ENCODE measurements at places on chromosomes 1 and 21.

GRCh38 chr1:240312872-240313271 lies 221.2 kb downstream of the FMN2 start:
- no peak for DNase-seq

DNA sequence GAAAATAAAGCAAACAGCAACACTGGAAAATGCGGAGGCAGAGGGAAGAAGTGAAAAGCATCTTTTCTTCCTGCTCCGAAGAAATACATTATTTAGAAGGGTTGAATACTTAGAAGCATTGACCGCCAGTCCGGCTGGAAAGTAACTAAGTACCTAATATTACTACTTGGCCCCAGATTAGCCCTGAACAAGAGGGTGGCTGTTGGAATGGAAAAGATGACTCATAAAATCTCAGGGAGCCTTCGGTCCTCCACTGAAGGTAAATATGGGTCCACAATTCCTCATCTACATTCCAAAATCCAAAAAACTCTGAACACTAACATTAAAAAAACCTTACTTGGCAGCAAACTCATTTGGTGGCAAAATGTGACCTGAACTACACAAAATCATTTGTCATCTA lies 40.1 kb downstream of the BCAR3 start:
- DNase-seq, result no peak

DNA sequence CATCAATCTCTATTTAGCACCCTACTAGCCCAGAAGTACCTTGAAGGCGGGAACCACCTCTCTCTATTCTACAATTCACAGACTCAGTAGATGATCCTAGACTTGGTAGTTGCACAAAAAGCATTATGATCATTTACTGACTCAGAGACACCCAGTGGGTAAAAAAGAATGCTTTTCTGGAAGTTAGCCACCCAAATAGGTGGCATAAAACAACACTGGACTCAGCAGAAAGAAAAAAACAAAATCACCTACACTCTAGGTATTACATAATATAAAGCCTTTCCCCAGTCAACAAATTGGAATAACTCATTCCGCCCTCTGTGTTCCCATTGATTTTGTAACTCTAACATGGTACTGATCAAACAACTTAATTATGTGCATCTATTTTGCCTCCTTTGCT lies 126.3 kb downstream of the PTPN14 start:
- no peak for DNase-seq

DNA sequence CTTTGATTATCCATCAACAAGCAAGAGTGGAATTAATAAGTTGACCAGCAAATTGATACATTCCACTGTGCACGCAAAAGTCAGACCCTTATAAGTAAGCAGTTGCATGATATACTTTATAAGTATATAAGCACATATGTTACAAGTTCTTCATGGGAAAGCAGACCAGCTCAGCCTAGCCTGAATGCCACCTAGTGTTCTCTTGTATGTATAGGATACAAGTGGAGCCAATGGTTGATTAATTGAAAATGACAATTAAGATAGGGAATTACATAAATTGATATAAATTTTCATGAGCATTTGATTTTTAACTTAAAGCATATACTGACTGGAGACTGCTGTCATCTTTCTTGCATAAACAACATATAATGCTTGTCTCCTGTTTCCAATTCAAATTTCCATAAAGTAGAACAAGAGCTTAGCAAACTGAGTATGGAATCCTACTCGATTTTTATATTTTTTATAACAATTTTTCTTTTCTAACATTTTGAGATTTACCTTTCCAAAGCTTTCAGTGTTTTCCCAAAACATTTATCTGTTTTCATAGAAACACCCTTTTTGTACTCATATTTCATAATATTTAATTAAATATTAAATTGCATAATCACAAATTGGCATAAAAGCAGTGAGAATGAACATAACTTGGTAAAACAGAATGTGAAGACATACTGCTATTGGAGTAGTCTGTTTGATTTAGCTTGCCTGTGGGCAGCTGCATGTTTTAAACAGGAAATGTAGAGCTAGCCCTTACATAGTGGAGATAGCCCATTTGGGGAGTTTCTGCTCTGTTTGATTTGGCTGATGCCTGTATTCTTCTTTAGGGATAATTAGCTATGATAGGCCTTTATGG lies 62.8 kb downstream of the MAGI3 start:
- peak; percentile 11 for DNase-seq

DNA sequence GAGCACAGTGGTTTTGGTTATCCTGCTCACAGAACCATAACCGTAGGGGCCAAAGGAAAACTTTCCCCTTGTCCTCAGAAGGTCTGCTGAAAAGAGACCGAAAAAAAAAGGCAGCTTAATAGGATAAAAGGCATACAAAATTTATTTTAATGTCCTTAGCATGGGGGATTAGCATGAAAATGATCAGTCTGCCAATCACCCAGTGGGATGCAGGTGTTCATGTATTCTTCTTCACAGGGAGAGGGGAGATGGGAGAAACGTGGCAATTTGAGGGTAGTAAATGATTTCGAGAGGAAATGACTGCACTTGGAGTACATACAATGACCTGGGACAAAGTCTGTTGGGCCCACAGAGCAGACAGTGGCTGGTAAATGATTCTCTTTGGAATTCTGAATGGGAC lies 194.0 kb downstream of the AJAP1 start:
- no peak for DNase-seq

DNA sequence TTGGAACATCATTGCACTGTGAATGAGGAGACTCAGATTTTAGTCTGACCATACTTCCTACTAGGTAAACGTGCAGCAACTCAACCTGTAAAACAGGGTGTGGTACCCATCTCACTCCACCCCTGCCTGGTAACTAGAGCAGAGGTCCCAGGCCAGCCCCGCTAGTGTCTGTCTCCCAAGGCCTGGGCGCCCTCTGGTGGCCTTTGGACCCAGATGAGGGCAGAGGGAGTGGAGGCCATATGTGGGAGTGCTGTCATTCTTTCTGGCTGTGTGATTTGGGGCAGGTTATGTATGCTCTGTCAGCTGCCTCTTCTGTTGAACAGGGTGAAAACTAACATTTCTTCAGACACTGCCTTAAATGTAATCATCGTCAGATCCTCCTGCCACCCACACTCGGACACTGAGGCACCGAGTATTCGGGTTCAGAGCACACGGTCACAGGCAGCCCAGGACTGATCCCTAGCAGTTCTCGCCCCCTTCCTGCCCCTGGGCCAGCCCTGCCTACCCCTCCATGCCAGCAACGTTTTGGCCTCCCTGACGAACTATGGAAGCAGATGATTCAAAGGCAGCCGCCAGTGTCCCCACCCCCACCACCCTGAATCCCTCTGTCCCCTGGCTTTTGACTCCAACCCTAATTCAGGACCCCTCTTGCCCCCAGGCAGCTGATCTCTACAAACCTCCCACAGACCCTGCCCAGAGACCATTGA lies 76.0 kb downstream of the CD247 start:
- peak; percentile 64 for DNase-seq

DNA sequence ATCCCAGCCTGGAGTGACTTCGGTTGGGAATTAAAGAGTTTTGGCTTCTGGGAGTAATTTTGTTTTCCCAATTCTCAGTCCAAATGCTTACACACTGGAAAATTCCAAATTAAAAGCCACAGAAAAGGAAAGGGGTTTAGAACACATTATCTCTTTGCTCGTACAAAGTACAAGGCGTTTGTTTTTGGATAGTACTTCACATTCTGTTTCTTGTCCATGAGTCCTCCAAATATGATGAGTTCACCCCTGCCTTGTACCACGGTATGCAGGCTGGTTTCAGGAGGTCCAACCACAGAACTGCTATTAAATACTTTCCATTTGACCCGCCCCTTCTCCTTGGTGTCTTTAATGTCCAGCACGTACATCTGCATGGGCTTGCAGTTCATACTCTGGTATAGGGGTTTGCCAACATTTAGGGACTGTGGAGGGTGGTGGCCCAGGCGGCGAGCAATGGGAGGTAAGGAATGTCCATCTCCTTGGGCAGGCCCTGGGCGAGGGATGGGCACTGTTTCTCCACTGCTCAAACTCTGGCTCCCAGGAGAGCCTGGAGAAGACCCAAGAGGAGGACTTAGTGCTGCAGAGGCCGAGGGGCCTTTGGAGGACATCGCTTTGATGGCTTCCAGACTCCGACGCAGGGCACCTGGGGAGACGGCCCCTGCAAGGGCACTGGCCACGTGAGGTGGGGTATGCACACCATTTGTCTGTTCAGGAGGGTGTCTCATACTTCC lies 13.7 kb upstream of the CPLANE2 start:
- DNase-seq, result no peak
